ENCODE measurements at places on chromosomes 6 and 20.
A peak's percentile ranks its signal among the peaks of the same experiment; 100 is the strongest.

GRCh38 chr6:89297695-89298351, 17.3 kb downstream of the GABRR2 start:
- peak; percentile 40 for DNase-seq

DNA sequence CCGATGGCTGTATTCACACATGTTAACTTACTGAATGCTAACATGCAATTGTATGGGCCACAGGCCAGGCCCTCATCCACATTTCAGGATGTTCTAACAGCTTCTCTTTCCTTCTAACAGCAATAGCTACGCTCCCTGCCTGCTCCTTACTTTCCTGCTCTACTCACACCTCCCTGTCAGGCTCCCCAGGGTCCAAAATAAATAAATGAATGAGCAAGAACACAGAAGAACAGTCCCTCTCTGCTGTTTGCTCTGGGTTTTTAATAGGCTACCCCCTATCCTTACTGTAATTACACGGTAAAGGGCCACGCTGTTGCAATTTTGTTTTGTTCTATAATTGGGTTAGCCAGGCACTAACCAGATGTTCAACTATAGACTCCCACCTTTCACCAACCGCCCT, 135.6 kb downstream of the GMDS start:
- DNase-seq: peak; percentile 63

DNA sequence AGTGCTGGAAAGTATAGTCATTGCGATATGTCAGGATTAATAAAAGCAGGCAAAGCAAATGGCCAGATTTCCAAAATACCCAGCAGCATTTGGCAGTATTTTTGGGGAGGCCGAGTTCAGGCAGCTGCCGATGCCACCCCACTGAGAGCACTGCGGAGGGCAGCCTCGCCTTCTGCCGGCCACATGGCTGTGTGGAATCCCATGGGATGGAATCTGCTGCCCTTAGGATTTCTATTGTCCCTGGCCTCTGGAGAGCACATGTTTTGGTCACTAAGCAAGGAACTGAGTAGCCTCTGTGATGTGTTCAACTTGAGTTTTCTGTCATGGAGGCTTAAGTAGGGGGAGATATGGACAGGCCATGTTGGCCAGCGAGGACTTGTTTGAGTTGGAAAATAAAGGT, 123.0 kb downstream of the FARS2 start:
- DNase-seq: no peak

- peak; percentile 49 for DNase-seq
These were observed 8.8 kb upstream of the CEP85L start for GRCh38 chr6:118660218-118660569.

- no peak for DNase-seq
These were observed 84.8 kb upstream of the ZNF217 start for GRCh38 chr20:53678315-53678989.

DNA sequence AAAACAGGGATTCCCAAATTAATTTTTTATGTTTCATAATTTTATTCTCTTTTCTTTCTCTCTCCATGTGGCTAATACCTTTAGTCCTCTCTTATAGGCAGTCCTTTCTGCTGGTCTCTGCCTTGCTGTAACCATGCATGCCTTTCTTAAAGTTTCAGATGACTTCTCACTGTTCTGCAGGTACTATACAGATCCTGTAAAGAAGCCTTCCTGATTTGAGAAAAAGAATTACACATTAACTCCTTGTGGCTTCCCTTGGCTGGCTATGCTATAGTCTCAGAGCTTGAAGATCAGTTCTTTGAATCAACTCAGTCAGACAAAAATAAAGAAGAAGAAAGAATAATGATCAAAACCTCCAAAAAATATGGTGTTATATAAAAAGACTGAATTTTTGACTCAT, 7.3 kb upstream of the GPR63 start:
- no peak for DNase-seq

- no peak for DNase-seq
These were observed 90.6 kb upstream of the NAA20 start for GRCh38 chr20:19926591-19926990.

DNA sequence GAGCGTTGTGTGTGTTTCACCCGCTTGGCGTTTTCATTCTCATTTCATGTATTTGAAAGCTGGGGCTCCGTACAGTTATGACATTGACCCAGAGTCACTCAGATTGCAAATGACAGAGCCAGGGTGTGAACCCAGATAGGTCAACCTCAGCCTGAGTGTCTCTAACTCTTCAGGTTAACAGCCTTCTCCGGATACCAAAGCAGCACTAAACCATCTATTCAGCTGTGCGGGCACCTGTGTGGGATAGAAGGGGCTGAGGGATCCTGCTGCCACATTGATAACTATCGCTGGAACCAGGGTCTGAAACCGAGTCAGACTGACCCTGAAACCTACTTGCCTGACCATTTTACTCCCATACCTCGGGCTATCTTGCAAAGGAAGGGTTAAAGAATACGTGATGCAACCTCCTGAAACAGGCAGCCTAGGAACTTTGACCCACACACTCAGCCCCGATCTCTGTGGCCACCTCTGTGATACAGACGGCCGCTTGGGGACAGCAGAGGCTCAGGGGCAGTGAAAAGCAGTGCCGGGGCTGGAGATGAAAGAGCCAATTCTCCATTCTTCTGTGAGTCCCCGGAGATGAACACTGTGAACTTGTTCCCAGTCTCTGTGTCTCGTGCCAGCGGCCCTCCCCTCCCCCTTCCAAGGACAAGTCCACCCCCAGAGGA, 233.5 kb upstream of the QKI start:
- DNase-seq: no peak

DNA sequence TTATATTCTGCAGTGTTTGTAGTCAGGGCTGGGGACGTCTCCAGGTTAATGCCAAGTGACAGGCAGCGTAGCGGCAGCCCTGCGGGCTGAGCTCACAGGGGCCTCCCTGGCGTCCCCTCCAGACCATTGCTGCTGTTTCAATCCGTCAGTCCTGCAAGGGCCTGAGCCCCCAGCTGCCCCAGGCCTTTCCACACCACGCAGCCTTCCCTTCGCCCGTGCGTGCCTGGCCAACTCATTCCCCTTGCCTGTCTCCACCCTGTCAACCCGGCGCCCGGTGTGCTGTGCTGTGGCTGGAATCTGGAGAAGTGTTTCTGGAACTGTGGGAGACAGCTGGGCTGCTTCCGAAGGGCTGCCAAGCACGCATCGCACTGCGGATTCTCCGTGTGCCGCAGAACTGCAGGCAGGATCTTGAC, 11.9 kb downstream of the BHLHE23 start:
- DNase-seq: no peak

DNA sequence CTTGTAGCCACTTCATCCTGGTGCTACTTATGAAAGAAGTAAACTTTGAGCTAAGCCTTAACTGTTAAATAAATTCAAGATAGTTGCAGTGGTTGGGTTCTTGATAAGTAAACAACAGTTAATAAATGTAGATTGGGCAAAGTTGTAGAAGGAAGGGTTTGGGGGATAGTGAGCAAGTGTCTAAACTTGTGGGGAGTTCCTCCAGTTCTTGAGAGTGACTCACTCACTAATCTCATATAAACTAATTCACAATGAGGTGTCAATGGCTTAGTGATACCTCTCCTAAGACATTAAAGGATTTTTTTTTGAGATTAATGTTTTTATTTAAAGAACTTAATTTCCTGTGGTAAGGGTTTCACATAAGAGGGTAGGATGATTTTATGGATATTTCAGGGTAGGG, 507.4 kb downstream of the BMP2 start:
- DNase-seq: no peak

DNA sequence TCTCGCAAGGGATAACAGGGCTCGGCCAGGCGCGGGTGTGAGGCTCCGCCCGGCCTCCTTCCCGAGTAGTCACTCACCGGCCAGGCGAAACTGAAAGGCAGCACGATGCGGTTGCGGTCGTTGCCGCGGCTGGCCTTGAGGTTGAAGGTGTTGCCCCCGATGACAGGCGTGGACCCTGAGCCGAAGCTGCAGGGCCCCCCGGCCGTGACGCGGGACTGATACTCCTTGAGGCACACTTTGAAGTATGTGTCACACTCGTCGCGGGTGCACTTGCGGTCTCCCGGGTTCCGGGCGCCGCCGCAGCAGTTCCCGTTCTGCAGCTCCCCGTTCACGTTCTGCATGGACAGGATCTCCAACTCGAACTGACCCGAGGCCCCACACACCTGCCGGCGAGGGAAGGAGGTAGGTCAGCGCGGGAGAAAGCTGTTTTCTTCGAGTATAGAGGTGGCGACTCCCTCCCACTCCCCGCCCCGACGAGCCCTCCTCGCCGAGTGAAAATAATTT, 1.1 kb downstream of the JAG1 start:
- no peak for DNase-seq

DNA sequence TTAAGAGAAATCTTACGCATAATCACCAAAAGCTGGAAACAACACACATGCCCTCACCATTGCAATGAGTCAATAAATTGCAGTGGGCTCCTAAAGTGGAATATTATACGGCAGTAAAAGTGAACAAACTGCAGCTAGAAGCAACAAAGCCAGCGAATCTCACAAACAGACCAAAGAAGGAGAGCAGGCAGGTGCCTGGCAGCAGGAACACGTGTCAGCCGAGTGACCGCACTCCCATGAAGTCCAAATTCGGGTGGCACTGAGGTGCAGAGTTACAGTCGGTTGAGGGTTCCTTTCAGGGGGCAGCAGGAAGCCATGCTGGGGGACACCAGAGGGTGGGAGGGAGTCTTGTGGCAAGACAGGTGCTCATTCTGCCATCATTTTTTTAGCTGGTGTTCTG, 313.1 kb downstream of the TAF4 start:
- no peak for DNase-seq

GRCh38 chr6:34025861-34026260, 120.0 kb downstream of the GRM4 start:
- DNase-seq: no peak

GRCh38 chr6:90220273-90220672, 76.4 kb downstream of the BACH2 start:
- no peak for DNase-seq

DNA sequence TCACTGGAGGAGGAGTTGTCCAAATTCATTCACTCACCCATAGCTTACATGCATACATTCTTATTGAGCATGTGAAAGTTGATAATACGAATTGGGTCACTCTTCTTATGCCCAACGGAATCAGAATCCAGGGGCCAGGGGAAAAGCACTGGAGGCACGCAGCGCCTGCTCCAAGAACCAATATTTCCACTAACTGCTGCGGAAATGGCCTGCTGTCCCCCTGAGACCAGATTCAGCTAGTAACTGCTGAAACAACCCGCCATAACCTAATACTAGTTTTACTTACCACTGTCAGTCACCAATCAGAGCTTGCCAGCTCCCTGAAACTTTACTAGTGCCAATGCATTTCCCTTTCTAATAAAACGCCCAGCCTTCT, 641 bp upstream of the FKBP1A start:
- DNase-seq: no peak

GRCh38 chr6:118630067-118630466, 21.3 kb downstream of the CEP85L start:
- DNase-seq: no peak

DNA sequence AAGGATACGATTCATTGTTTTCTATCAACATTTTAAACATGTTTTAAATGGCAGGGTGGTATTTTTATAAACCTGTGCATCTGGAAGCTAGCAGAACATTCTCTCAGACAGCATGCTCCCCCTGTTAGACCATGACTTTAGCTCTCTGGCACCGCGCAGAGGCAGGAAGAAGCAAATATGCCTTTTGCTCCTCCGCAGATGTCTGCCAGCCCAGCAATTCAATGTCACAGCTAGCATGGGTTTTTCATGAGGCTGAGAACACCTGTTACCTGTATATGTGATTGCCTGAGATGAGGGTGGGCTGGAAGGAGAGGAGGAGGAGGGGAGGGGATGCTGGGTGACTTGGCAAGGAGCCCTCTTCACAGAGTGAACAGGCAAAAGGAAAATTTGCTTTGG, 6.7 kb downstream of the MTCH1 start:
- no peak for DNase-seq

- no peak for DNase-seq
These were observed 111.3 kb downstream of the BCKDHB start for GRCh38 chr6:80217794-80218193.

DNA sequence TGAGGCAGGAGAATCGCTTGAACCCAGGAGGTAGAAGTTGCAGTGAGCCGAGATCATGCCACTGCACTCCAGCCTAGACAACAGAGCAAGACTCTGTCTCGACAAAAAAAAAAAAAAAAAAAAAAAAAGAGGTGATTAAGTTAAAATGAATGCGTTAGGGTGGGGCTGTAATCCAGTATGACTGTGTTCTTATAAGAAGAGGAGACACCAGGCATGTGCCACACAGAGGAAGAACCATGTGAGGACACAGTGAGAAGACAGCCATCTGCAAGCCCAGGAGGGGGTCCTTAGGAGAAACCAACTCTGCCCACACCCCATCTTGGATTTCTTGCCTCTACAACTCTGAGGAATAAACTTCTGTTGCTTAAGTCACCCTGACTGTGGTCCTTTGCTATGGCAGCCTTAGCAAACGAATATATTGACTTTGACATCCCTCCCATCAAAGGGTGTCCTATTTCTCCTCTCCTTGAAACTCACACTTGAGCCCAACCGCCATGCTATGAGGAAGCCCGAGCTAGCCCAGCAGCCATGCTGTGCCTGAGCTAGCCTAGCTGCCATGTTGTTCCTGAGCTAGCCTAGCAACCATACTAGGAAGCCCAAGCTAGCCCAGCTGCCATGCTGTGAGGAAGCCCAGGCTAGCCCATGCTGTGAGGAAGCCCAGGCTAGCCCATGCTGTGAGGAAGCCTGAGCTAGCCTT, 15.8 kb upstream of the PPP1R16B start:
- no peak for DNase-seq

- no peak for DNase-seq
These were observed 1.7 kb downstream of the JAG1 start for GRCh38 chr20:10671919-10672623.

- DNase-seq: no peak
These were observed 45.8 kb downstream of the RGS17 start for GRCh38 chr6:153085239-153085638.

DNA sequence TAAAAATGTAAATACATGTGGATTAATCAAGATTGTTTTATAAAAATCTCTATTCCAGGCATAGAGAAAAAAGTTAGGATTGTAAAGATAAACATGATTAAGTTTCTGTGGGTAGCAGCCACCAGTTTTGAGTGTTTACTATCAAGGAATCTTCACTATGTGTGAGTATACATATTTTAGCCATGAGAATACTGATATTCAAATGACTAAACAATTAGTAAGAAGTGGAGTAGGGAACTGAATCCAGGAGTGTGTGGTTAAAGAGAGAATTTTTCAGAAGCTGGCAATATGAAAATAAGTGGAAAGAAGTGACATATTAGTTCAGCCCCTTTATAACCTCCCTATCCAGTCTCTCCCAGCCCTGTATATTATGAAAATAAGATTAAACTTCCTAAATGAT, 10.3 kb downstream of the ELOVL2 start:
- no peak for DNase-seq

DNA sequence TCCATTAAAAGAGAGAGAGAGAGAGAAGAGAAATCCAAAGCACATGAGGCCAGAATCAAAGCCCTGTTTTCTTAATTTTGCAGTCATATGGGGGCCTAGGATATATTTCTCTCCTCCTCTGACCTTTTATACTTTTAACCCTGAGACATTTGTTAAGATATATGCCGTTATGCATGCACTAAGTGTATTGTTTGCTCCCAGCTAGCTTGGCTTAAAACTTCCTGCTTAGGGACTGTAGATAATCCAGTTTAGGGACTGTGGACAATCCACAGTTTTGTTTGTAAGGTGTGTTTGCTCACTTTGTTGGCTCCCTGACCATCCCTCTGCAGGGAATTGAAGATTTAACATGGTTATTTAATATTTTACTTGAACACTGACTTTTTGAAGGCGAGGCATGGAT, 166.3 kb upstream of the TSHZ2 start:
- no peak for DNase-seq

- no peak for DNase-seq
These were observed 43.9 kb upstream of the PAX1 start for GRCh38 chr20:21661488-21662055.
